Mucosa of descending colon (tissue), 3 donors: ENCODE measurements at places on chromosomes 6 and 20.
A peak's percentile ranks its signal among the peaks of the same experiment; 100 is the strongest.

DNA sequence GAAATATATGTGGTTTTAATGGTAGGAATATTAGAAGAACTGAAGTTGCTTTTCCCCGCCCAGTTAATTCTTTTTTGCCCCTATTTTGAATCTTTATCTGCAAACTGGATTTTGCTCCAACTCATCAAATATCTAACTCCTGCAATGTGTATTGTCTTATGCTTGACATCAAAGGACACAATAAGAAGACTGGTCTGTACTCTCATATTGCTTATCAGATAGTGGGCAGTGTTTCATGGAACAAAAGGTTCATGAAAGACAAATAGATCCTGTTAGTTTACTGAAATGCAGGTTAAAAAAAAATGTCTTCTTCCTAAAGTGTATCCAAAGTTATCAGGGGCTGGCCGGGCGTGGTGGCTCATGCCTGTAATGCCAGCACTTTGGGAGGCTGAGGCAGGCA, 27.7 kb upstream of the GTF3C6 start:
- DNase-seq: no peak

- DNase-seq: no peak
Observed at GRCh38 chr6:148472171-148473105, 129.8 kb downstream of the SASH1 start.

GRCh38 chr6:38738261-38738660, 23.1 kb downstream of the DNAH8 start:
- no peak for DNase-seq

DNA sequence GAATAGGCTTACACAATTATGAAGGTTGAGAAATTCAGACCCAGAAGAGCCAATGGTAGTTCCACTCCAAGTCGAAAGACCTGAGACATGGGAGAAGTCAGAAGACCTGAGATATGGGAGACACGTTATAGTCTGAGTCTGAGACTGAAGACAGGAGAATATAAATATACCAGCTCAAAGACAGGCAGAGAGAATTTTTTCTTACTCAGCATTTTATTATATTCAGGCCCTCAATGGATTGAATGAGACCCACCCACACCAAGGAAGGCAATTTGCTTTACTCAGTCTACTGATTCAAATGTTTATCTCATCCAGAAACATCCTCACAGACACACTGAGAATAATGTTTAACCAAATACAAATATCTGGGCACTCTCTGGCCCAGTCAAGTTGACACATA, 693.5 kb downstream of the HDGFL1 start:
- no peak for DNase-seq

DNA sequence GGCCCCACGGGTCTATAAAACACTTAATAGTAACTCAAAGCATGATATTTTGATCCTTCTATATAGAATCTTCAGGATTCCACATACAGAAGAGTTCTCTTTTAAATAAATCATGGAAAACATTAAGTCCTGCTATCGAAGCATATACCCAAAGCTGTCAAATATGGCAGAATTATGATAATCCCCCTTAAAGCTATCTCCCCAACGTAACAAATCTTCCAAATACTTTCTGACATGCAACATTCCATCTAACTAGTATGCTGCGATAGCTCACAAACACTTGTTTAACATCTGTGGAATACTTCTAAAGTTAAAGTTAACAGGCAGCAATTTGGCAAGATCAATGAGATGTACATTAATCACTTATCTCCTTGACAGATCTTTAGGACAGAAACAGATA, 371.0 kb upstream of the RUNX2 start:
- no peak for DNase-seq

DNA sequence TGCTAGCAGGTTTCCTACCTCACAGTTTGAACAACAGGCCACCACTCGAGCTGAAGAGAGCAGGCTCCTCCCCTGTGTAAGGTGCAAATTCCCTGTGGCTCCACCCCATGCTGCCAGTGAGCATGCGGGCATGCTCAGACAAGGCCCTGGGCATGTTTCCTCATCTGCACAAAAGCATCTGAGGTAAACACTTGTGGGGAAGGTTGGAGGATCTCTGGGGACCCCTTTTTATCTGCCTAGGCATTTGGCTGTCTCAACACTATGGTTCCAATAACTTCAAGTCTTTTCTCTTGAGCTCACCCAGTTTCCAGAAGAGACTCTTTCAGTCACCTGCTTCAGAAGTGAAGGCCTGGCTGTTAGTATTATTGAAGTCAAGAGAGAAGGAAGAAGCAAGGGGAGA, 9.4 kb downstream of the C6orf58 start:
- DNase-seq: no peak

DNA sequence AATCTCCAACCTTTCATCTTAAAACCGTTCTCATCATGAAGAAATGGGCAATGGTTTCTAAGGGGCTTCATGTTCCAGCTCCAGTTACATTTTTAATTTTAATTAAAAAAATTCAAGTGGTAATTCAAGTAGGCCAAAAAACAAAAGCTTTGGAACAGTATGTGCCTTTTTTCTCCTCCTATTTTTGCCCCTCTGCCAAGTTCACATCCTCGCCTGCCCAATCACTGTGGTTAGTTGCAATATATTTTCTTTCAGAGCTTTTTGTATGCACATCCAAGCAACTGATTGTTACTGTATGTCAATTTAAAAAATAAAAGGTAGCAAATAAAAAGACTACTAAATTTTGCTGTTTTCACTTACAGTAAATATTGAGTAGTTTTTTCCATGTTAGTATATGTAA, 99.8 kb upstream of the B3GAT2 start:
- no peak for DNase-seq

DNA sequence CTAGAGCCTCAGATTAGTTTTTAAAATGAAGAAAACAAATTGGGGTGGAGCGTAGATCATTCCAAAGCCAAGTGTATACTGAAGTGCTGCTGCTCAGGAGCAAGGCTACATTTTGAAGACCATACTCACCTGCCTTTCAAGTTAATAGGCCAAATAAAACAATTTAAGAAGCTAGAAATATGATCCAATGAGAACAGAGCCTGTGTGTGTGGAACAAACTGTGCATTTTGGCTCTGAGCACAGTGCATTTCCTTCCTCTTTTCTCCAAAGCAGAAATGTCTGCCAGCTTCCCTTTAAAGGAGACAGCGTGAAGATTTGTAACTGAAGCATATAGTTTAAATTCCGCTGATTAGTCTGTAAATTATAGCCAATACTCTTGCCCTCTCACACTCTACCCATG, 3.2 kb upstream of the IFNGR1 start:
- DNase-seq: no peak

DNA sequence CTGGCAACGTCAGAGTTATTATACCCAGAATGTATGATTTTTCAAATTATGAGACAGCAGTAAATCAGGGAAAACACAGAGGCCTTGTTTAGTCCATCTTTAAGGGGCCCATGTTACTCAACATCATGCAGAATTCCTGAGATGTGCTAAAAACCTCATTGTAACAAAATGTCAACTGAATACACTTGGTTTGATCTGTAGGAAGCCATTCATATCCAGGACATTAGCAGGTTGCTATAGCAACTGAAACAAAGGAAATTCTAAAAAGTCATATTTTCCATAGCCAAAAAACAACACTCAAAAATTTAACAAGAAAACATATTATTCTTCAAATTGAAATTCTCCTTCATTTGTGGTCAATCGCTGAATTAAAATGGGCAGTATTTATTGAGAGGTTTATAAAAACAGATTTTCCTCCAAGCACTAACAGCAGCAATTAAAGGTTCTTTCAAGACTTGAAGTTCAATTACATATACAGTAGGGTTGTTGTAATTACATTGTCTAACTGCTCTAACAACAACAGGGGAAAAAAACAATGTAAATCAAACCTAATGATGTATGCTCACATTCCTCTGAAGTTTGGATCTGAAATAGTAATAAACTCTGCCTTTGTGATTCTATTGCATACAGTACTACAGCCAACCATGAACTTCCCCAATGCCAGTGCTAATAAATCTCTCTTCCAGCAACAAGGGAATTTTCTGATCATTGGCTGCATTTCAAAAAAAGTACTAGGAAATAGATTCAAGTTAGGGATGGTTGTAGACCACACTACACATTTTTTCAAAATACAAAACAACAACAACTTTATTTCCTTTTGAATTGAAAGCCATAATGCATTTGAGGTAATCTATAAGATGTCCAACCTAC, 34.9 kb downstream of the COL12A1 start:
- DNase-seq: no peak

DNA sequence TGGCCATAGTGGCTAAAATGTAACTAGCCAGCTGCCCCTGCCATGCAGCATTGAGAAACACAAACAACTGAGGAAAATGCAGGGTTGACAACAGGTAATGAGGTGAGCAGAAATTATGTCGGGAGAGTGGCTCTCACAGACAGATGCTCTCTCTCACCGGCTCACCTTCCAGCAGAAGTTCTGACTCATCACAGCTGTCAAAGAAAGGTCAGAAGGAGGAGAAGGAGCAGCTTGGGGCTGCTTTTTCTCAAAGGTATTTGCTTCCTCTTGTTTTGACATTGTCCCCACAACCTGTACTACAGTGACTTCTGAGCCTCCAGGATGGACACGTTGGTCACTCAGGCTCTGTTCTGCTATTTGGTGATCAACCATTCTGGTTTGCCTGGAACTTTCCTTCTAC, 190.5 kb upstream of the HEY2 start:
- no peak for DNase-seq

DNA sequence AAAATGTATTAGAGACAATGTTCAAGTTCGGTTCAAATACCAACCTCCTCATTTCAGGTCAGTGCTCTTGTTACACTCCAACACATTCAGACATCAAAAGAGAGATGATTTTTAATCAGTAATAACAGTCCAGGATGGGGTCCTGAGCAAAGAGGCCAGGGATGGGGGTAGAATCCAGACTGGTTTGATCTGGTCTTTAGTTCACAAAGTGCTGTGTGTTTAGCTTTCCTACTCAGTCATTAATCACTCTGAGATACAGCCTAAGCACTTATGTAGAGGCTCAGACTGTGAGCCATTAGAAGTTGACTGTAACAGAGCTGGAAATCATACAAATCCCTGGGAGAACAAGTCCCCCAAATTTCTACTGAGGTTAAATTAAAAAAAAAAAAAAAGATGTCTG, 241.6 kb downstream of the PTPRK start:
- DNase-seq: no peak

DNA sequence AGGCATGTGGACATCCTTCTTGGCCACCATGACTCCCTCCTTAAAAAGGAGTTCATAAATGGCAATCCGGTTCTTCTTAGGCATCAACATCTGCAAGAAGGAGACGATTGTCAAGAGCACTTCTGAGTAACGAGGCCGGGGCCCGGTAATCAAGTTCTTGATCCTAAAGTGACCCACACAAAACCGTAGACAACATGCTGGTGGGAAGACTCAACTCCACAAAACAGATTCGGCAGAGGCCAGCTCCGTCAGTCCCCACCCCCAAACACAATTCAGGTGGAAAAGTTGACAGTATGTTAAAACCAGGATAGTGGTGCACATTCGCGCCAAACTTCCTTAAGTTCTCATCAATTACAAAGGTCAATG, 754 bp downstream of the RPS10 start:
- DNase-seq: no peak

DNA sequence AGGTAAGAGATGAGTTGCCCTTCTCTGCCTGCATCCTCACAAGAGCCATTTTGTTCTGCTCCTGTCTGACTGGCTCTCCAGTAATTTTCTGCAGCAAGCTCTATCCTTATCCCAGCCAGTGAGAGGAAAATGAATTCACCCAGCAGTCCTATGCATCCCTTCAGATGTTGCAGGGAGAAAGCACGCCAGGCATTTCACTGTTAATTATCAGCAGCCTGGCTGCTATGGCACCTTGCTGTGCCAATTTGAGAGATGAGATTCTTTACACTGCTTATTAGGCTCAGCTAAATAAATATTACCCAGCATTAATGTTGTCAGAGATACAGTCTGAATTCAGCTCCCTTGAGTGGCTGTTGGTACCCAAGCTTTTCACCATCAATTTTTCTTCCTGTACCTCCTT, 61.1 kb upstream of the SNAP25 start:
- no peak for DNase-seq

GRCh38 chr6:142112451-142113061, 20.2 kb upstream of the GJE1 start:
- DNase-seq: peak; percentile 83

DNA sequence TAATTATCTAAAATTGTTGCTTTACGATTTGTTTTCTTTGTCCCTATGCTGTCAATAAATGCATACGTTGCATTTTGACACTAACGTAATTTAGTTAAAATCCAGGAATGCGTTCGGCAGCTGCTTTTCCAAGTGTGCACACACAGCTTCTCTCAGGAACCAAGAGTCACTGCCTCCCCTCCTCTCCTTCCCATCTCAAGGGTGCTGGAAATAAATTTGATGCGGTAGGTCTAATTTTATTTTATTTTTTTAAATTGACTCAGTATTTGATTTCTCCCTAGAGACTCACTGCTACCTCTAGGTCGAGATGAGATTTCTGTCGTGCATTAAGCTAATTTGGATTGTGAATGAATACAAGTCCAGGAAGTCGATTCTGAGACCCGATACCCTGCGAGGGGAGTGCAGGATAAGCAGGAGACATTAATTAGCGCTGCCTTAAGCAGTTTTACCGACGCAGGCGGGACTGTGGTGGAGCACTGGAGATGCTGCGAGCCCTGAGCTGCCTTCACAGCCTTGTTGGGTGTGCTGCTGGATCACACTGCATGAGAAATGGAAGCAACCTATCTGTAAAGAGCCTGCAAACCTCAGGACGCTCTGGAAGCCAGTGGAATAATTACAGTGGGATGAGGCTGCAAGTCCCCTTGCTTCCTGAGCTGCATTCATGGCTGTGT, 381.2 kb downstream of the C6orf118 start:
- no peak for DNase-seq

DNA sequence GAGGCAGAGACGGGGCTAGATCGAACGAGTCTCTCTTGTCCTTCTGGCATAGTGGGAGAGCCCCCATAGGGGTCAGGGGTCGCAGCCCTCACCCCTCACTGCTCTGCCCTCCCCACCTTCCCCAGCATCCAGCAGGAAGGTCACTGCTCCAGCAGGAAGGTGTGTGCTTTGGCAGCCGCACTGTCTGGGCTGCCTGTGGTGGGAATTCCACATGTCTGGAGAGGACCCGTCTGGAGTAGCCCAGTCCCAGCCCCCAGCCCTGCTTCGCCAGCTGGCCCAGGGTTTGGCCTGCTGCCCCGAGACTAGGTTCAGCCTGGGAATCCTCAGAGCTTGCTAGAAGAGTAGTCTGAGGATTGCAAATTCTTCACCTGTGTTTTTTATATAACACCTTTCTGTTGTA, 2.5 kb upstream of the R3HDML start:
- no peak for DNase-seq

GRCh38 chr20:62055106-62055861, 10.4 kb downstream of the TAF4 start:
- no peak for DNase-seq
